ENCODE measurements at places on chromosomes 1 and 21.

DNA sequence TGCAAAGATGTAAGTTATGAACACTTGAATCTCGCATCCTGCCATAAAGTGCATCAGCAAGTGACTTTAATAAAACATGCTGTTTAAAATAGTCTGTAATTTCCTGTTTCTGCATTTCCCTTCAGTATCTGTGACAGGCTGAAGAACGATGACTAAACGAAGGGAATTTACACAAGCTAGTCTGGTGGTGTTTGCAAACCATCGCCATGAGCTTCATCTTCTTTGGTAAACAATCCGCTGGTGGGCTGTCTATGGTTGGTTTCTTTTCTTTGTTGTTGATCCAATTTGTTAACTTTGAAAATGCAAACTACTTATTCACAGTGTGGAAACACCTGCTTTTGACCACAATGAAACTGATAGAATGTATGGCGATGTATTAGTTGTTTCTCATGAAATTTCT, 13.9 kb downstream of the SERTAD4 start:
- no peak for DNase-seq

- no peak for DNase-seq
Observed at GRCh38 chr21:42534421-42535378, 21.0 kb downstream of the SLC37A1 start.

- DNase-seq = no peak
Observed at GRCh38 chr1:112793631-112794565, 78.8 kb upstream of the PPM1J start.

GRCh38 chr1:234558330-234558836, 51.6 kb downstream of the IRF2BP2 start:
- DNase-seq = no peak

GRCh38 chr21:32750405-32750804, 21.1 kb downstream of the PAXBP1 start:
- DNase-seq = no peak

DNA sequence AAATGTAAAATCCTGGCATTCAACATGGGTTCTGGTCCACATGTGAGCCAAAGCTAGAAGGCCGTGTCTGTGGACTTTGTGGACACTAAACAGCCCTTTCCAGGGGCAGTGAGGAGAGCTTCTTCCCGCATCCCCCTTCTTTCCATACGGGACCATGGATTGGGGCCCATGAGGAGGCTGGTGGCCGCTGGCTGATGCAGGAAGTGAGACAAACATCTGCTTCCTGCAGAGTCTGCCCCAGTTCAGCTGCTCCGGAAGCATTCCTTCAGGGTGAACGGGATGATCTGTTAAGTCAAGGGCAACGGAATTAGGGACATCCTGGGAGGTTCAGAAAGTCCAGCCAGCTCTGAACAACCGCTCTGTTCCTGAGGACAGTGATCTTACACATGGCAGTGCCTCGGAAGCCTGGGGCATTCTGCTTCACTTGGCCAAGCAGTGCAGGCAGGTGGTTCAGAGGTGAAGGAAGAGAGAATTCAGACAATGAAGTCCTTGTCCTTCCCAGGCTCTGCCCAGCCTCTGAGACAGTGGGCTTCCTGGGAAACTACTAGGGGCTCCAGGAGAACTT, 1.5 kb downstream of the CA6 start:
- peak; percentile 41 for DNase-seq

DNA sequence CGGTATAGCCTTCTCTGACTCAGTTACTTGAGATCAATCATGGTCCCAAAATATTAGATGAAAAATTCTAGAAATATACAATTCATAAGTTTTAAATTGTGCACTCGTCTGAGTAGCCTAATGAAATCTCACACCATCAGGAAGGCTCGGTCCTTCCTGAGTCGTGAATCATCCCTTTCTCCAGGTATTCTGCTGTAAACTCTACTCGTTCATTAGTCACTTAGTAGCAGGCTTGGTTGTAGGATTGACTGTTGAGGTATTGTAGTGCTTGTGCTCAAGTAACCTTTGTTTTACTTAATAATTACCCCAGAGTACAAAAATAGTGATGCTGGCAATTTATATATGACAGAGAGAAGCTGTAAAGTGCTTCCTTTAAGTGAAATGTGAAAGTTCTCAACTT, 238.7 kb downstream of the OLFM3 start:
- no peak for DNase-seq

GRCh38 chr1:194394676-194395075, 1208.3 kb upstream of the B3GALT2 start:
- no peak for DNase-seq

DNA sequence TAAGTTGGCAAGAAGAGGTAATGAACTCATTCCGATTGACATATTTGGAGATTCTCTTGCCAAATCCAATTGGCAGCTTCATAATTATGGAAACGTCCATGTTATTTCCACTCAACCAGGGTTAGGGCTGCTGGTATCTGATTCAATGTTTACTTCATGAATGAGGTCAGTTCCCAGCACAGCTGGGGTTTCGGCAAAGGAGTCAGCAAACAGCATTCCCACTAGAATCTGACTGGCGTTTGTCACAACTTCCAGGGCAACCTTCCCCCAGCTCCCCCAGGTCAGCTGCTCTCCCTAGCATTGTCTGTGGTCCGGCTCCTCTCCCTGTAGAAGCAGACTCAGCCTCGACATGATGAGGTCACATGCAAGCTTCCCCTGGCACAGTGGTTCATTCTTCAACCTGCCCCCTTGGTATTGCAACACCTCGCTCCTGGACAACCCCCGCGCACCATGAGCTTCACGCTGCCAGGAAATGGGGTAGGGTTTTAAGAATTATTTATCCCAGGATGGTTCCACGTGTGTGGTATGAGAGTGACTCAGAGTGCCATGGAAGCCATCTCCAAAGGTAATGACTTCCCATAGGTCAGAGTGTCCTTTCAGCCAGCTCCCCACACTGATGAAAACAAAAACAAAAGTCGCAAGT, 100.7 kb upstream of the SLC25A33 start:
- no peak for DNase-seq

- DNase-seq = no peak
Observed at GRCh38 chr21:38436341-38436740, 61.9 kb downstream of the ERG start.

- DNase-seq = no peak
Observed at GRCh38 chr1:31792541-31792940, 23.3 kb downstream of the SPOCD1 start.

GRCh38 chr1:62113507-62113906, 81.1 kb upstream of the L1TD1 start:
- no peak for DNase-seq

- DNase-seq = peak; percentile 66
Observed at GRCh38 chr1:159040206-159040605, 30.5 kb downstream of the IFI16 start.

DNA sequence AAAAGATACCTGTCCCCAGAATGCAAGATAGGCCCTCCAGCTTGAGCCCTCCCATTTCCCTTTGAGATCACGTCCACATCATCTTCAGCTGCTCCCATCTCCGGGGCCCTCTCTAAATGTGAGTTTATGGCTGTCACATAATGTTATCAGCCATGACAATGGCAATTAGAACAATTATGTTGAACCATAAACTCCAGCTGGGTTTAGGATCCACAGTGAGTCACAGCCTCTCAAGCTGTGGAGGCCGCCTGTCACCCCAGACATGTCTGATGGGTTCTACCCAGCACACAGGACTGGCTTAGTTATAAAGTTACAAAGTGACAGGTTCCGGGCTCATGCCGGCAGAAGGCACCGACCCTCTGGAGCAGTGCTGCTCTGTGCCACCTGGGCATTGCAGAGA, 597.3 kb downstream of the PTPRU start:
- DNase-seq = no peak

DNA sequence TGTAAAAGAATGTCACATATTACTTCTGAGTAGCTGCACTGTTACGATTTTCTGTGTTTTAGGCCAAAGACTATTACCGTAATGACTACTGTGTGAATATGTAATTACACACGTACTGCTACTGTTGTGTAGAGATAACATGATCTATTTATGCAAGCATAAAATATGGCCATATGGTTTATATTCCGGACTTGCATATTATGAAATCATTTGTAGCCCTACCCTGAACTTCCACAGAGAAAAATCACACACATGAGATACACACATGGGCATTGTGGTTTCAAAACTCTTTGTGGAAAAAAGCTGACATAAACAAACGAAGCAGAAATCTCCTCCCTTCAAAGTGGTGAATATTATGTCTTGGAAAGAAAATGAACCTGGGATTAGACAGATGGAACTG, 373.0 kb upstream of the ADAMTS5 start:
- no peak for DNase-seq

DNA sequence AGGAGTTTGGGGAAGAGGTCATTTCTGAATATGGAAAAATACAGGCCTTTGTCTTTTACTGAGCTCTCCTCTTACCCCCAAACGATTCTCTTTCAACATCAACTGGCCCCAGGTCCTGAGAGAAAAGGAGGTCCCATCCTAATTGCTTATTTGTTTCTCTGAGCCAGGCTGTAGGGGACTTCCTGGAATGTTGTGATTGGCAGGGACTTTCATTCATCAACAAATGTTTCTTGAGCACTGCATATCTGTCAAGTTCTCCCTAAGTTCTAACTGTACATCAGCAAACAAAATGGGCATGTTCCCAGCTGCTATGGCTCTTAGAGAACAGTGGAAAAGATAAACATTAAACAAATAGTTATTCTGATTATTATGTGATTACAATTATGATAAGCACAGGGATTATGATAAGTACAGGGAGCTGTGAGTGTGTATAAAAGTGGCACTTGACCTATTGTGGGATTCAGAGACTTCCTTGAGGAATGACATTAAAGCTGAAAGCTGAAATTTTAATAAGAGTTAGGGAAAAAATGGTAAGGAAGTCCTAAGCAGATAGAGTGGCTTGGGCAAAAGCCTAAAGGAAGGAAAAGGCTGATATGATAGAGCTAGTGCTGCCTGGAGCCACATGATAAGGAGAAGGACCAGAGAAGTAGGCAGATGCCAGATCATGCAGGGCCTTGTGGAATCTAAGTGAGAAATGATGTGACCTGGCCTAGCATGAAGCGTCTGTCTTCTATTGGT, 11.6 kb downstream of the GPX7 start:
- DNase-seq = no peak

DNA sequence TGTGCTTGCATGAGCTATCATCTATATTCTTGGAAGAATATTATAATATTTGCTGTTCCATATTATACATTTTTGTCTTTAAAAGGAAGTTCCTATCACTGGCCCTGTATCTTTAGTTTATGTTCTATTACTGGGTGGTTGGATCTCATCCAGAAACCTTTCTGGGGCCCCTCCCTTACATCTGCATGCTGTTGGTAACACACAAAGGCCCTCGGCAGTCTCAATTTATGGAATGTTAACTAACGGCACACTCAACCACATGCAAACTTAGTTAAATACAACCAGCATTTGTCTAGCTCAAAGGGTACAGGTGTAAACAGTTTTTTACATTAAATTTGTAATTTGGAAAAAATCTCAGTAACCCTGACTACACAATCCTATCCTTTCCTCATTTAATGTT, 9.7 kb upstream of the HYI start:
- DNase-seq = no peak

DNA sequence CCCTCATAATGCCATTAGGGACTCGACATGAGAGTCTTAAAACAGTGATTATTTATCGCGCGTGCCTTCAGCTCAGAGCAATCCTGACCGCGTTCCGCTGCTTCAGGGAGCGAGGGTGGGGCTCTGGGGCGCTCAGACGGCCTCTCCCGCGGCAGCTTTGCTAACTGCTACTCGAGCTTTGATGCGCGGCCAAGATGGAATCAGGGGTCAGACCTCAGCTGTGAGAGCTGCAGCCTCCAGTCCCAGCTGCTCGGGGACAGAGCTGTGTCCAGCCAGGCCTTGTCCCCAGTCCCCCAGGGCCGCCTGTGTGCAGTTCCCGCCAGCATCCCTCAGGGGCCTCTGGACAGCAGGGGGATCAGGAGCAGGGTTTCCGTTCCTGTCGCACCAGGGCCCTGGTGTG, 104.6 kb upstream of the TTC34 start:
- no peak for DNase-seq

GRCh38 chr1:185849014-185849413, 114.8 kb downstream of the HMCN1 start:
- no peak for DNase-seq
